Activated T-helper 17 cell treated with anti-CD3 and anti-CD28 coated beads, Interleukin-2, amount 50 U/mL, for 72 hours (primary cell): ENCODE measurements at places on chromosomes 3 and 15. TPM values are rescaled to one million over a fixed set of nuclear protein-coding genes. Genes with fewer than 3 reads are reported as not detected.

LRRC49 gene
- 1.2 TPM for total RNA-seq

STAB1 gene
- 0.26 TPM for total RNA-seq

RNU6-1 gene
- total RNA-seq: not detected

COMMD4 gene
- 78.9 TPM for total RNA-seq

LDHAL6B gene
- total RNA-seq: not detected
